ENCODE measurements at places on chromosomes 3 and 15.

DNA sequence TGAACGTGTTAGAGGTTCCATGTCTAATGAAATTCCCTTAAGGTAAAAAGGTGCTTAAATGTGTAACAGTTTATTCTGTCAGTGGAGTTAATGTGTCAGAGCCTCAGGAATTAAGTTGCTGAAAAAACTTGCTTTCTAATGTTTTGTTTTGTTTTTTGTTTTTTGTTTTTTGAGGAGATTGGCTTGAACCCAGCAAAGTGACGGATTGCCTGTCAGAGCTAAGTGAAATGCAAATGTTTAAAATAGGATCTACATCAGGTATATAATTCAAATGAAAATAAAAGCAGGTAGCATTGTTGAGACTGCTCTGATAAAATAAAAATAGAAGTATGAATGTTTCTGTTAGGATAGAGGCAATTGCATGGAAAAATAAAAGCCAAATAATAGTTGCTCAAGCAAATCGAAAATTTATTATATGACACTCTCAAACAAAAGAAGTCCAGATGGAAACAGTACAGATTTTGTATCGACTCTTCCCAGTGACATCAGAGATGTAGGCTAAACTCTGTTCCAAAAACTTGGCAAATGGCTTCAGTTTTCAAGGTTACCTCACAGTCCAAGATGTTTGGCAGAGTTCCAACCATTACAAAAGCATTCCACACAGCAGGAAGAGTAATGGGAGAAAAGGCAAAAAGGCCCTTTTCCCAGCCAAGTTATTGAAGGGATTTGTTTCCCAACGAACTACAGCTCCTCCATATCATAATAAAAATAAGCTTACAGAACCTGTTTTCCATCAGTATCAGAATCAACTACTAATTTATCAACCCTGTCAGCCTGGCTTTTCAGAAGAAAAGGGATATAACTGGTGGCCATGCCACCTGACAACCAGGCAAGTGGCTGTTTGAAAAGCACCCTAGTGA lies 291.0 kb downstream of the TBL1XR1 start:
- DNase-seq, result no peak

DNA sequence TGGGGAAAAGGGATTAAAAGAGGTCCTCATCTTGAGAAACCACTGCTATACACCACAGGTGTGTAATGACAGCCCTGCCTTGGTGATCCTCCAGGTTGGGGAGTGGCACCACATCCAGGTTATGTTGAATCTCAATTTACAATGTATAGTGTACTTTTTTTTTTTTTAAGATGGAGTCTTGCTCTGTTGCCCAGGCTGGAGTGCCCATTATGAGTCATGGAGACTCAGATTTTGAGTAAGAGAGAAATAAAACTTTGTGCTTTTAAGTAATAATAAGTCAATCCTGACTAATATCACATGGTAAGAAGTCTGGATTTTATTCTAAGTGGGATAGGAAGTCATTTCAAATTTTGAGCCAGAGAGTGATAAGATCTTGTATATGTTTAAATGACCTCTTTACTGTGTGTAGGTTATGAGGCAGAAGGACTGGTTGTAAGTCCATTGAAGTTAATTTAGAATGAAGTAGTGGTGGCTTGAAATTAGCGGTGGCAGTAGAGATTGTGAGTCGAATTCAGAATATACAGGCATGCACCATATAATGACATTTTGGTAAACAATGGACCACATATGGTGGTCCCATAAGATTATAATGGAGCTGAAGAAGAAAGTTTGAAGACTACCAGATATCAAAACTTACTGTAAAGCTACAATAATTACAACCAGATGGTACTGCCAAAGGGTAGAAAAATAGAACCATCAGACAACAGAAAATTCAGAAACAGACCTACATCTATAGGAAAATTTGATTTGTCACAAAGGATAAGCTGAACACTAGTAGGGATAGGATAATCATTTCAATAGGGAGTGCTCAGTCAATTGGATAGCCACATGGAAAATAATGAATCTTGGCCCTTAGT lies 20.7 kb downstream of the POPDC2 start:
- no peak for DNase-seq

GRCh38 chr3:130760922-130761321 lies 14.3 kb upstream of the PIK3R4 start:
- DNase-seq, result no peak

DNA sequence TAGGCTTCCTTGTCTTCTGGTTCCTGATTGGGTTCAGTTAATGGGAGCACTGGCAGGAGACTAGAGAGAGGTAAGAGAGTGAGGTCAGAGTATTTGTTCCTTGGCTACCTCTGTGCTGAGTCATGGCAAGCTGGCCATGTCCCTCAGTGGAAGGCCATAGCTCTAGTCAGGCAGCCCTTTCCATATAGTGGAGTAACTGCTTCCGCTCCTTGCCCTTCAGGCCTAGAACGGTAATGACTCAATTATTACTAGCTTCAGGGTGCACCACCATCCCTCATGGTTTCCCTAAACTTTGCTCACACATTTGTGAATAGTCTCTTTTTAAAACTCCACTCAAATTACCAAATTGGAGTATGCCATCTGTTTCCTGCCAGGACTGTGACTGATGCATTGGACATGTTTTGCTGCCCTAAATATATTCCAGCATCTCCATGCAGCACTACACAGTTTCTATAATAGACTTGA lies 10.5 kb upstream of the ANO10 start:
- no peak for DNase-seq

DNA sequence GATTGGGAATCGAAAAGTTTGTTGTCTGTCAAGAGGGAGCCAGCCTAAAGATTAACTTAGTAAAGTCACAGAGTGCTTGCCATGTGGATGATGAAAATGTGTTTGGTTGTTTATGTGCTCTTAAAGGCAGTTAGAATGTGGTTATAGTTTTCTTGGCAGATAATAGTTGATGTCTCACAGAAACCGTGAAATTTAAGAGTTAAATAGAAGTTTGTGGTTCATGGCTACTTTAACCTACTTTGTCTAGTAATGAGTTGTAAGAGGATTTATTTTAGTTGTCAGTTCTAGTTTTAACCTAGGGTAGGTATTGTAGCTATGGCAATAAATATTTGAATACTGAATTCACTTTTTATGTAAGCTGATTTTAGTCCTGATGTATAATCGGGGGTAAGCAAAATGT lies 36.4 kb upstream of the EIF3J start:
- no peak for DNase-seq

DNA sequence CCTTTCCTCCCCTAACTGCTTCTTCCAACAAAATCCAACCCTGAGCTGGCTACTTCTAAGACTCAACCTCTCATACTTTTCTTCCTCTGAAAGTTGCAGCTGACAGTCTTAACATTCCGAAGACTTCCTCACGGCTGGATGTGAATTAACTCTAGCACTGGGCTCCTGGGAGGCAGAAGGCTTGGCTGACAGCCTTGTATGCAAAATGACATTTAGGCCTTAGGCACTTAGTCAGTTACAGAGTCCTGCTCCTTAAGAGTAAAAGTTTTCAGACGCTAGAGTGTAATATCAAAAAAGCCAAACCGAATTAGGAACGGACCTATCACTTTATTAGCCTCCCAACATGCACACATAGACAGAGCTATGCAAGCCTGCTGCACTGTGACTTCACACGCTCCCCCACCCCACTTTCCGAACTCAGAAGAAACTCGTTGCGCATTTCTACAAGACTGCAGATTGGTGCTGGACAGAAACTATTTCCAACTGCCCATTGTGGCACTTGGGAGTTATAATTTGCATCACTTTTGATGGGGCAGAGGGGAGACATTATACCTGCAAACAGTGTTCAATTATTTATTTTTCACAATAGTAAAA lies 15.5 kb upstream of the ANXA2 start:
- DNase-seq, result no peak

All from stimulated activated CD8-positive, alpha-beta memory T cell treated with anti-CD3 and anti-CD28 coated beads, Interleukin-2, amount 100 ng/mL, for 1 hour (primary cell).